Activated T-helper 1 cell treated with anti-CD3 and anti-CD28 coated beads, Interleukin-12 subunit alpha, Interleukin-12 subunit beta, Interleukin-2, Interleukin-4 antibody, amounts not matched to agents 30 ng/mL and 10 ng/mL and 1 ng/mL, durations not matched to agents 14 hours and 24 hours and 36 hours (primary cell): ENCODE measurements at places on chromosomes 7 and 10. TPM values are rescaled to one million over a fixed set of nuclear protein-coding genes. Genes with fewer than 3 reads are reported as not detected.

DNA sequence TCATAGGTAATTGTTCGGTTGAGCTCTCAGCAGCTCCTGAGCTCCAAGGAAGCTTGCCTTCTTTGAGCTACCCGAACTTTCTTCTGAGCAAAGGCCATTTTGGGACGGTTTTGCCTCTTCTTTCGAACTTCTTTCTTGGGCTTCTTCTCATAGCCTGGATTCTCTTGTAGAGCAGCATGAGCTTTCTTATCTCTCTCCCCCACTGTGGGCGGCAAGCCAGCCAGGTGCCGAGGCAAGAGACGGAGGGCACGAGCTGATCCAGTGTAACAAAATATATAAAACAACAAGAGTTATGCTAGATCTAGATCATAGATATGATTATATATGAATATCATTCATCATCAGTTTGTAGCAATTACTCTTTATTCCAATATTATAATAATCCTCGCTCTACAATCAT, 16.5 kb upstream of the KNDC1 start:
- peaks cover 12% of the 10 kb centered on the region for H3K27me3 ChIP-seq
- H3K4me1 ChIP-seq: peaks cover 8% of the 10 kb centered on the region
- no peak overlapping the region for H3K27ac ChIP-seq
- no peak overlapping the region for H3K4me3 ChIP-seq
- no peak for DNase-seq

Gene OPN4
- total RNA-seq: not detected in 2 replicates

DNA sequence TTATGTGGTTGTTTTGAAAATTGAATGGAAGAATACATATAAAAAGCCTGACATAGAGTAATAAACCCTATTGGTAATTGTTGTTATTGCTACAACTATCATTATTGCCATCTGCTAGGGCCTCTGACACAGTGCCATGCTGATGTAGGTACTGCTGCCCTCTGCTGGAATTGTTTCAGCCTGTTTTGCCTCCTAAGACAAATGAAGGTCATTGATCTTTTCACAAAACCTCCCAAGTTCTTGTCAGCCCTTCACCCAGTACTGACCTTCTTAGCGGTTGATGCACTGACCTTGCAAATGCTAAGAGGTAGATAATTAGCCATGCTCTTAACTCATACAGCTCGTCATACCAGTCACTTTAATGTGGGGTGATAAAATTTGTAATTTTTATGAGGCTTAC, 975.2 kb downstream of the SORCS1 start:
- no peak overlapping the region for H3K4me3 ChIP-seq
- H3K4me1 ChIP-seq: no peaks in the 10 kb centered on the region
- no peak overlapping the region for H3K27ac ChIP-seq
- no peaks in the 10 kb centered on the region for H3K36me3 ChIP-seq

DNA sequence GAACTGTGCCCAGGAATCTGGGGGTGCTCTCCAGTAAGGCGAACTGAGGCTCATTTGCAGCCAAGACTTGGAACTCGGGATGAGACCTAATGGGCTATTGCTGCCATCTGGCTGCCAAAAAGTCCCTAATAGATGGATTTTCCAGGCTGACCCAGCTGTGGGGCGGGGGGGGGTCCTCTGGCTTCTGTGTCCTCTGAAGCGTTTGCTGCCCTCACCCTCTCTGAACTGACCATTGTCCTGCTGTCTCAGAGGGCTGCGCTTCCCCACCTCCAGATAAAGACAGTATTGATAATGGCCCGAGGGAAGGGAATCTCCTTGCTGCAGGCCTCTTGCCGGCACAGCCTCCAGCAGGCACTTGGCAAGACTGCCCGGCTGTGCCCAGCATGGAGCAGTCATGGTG, 46.6 kb downstream of the CLEC2L start:
- no peaks in the 10 kb centered on the region for H3K27me3 ChIP-seq
- no peaks in the 10 kb centered on the region for H3K4me1 ChIP-seq
- no peak for DNase-seq
- no peak overlapping the region for H3K27ac ChIP-seq
- no peak overlapping the region for H3K4me3 ChIP-seq

Gene SPDYE5
- not detected in 2 replicates for total RNA-seq

Gene ITGA8
- total RNA-seq: not detected in 2 replicates

Gene ERVW-1
- not detected in 2 replicates for total RNA-seq

DNA sequence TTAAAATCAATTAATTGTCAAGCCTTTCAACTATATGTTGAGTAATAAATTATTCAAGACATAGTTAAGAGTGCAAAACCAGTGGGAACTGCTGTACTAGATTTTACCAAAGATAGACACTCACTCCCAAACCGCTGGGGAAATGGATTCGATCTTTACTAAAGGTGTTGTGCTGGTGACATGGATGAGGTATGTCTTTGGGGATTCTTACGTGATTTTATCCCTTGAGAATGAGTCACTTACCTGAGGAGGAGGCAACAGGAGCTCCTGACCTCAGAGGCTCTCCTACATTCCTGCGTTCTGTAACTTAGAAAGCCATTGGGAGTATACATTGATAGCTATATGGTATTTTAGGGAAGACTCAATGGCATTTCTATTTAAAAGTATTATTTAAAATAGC, 165.5 kb downstream of the PKD1L1 start:
- H3K4me3 ChIP-seq: no peak overlapping the region
- H3K27me3 ChIP-seq: no peaks in the 10 kb centered on the region
- no peaks in the 10 kb centered on the region for H3K4me1 ChIP-seq
- H3K36me3 ChIP-seq: no peaks in the 10 kb centered on the region

Gene RBM20
- total RNA-seq: not detected in 2 replicates

Gene SPOCK2
- total RNA-seq: 139 and 142 TPM in 2 replicates

GRCh38 chr10:103824281-103824680, 31.1 kb downstream of the SH3PXD2A start:
- no peaks in the 10 kb centered on the region for H3K36me3 ChIP-seq
- peaks cover 5% of the 10 kb centered on the region for H3K4me1 ChIP-seq
- no peak overlapping the region for H3K27ac ChIP-seq
- no peak for DNase-seq
- peaks cover 22% of the 10 kb centered on the region for H3K27me3 ChIP-seq

DNA sequence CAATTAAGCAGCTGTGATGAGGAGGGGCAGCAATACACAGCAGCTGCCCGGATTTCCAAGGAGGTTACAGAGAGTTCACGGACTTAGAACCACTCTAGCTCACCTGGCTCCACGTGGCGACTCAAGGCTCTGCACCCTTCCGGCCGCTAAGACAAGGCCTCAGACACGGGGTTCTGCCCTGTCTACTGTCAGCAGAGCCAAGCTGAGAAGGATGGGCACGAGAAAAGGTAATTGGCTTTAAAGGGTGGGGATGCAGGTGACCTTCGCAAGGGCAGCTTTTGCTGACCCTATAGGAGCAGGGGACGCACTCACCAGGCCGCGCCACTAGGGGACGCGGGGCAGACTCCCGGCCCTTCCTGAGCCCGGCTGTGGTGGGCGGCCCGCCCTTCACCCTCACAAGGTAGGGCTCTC, 152.4 kb downstream of the KIF20B start:
- DNase-seq: no peak
- no peak overlapping the region for H3K27ac ChIP-seq
- H3K27me3 ChIP-seq: no peaks in the 10 kb centered on the region
- no peaks in the 10 kb centered on the region for H3K4me1 ChIP-seq

DNA sequence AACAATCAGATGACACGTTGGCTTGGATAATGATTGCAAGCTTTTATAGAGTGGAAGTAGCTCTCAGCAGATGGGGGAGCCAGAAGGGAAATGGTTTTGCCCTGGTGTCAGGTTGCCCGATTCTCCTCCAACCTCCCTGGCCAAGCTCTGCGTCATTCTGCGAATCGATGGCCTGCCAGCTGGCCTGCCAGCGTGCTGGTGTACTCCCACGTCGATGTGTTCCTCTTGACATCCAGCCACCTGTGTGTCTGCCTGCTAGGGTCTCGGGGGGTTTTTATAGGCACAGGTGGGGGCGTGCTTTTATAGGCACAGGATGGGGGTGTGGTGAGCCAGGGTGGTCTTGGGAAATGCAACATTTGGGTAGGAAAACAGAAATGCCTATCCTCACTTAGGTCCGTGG, 4.6 kb downstream of the NET1 start:
- peaks cover 3% of the 10 kb centered on the region for H3K4me1 ChIP-seq
- no peaks in the 10 kb centered on the region for H3K27me3 ChIP-seq
- DNase-seq: no peak
- peaks cover 10% of the 10 kb centered on the region for H3K36me3 ChIP-seq

GRCh38 chr7:128885370-128886187, 22.9 kb downstream of the ATP6V1F start:
- H3K36me3 ChIP-seq: no peaks in the 10 kb centered on the region
- H3K27me3 ChIP-seq: peaks cover 8% of the 10 kb centered on the region
- no peak overlapping the region for H3K4me3 ChIP-seq
- no peaks in the 10 kb centered on the region for H3K4me1 ChIP-seq

Gene PMPCB
- 71.5 and 75.5 TPM in 2 replicates for total RNA-seq

Gene OR2A42
- not detected in 2 replicates for total RNA-seq

Gene SLC26A3
- not detected in 2 replicates for total RNA-seq

Gene CCL24
- not detected in 2 replicates for total RNA-seq

DNA sequence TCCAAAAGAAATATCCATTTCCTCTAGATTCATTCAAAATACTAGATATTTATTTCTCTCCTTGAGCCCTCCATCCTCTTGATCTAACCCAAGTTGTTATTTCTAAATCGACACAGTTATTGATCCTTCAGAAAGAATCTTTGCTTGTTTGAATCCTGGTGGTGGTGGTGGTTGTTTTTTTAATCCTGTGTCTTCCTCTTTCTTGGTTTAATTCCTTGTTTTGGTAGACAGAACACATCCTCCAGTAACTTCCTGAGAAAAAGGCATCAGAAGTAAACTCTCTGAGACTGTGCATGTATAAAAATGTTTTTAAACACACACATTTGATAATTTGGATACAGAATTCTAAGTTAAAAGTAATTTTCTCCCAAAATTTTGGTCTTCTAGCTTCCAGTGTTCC, 49.9 kb downstream of the SIRT1 start:
- no peak overlapping the region for H3K27ac ChIP-seq
- no peaks in the 10 kb centered on the region for H3K4me1 ChIP-seq
- DNase-seq: no peak
- H3K27me3 ChIP-seq: no peaks in the 10 kb centered on the region
- H3K4me3 ChIP-seq: no peak overlapping the region

DNA sequence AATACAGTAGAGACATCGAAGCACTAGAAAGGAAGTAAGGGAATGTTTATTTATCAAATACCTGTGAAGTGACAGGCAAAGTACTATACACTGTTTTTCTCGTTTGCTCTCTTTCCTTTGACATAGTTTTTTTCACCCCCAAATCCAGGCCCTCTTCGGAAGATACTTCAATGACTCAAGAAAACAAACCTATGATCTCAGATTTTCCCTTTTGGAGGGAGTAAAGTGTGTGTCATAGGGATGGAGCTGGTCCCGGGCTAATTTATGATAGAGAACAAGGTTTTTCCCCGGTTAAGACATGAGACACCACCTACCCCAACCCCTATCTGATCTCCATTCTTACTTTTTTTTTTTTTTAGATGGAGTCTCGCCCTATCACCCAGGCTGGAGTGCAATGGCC, 61.7 kb downstream of the MAP3K8 start:
- peaks cover 89% of the 10 kb centered on the region for H3K4me1 ChIP-seq
- H3K27me3 ChIP-seq: no peaks in the 10 kb centered on the region
- DNase-seq: no peak
- H3K4me3 ChIP-seq: no peak overlapping the region

- H3K27ac ChIP-seq: no peak overlapping the region
- no peak for DNase-seq
- no peak overlapping the region for H3K4me3 ChIP-seq
- H3K4me1 ChIP-seq: peaks cover 8% of the 10 kb centered on the region
- no peaks in the 10 kb centered on the region for H3K36me3 ChIP-seq
- H3K27me3 ChIP-seq: peaks cover 28% of the 10 kb centered on the region
Measured at GRCh38 chr7:45161842-45162241, 4.3 kb downstream of the RAMP3 start.

GRCh38 chr7:17771901-17772408, 168.3 kb downstream of the SNX13 start:
- no peak overlapping the region for H3K4me3 ChIP-seq
- no peak for DNase-seq
- H3K4me1 ChIP-seq: peaks cover 7% of the 10 kb centered on the region
- no peaks in the 10 kb centered on the region for H3K36me3 ChIP-seq
- H3K27ac ChIP-seq: no peak overlapping the region
- peaks cover 4% of the 10 kb centered on the region for H3K27me3 ChIP-seq

DNA sequence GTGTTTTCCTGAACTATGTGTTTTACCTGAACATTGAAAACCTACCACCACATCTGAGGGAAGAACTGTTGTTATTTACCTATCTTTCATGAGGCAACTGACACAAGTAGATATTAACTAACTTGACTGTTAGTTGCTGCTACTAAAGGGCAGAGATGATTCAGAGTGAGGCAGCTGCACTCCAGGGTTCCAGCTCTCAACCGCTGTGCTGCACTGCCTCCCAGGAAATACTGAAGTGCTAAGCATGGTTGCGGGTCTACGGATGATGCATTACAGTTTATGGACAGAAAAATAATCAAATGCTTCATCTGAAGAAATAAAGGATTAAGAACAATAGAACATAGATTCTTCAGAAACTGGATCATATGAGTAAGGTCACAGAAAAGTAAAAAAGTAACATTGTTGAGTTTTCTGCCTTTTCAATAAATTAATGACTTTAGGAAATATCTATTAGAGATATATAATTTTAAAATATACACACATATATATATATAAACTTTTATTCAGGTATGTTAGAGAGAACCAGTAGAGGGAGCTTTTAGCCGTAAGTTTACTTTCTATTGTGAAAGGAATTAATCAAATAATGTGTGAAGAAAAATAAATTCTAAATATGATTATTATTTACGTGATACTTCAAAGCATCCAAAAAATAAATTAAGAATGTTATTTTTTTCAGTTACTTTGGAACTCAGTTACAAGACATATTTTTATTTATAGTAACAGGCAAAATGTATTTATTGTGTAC, 620.0 kb downstream of the CNTNAP2 start:
- H3K36me3 ChIP-seq: no peaks in the 10 kb centered on the region
- H3K27me3 ChIP-seq: no peaks in the 10 kb centered on the region
- H3K27ac ChIP-seq: no peak overlapping the region
- no peaks in the 10 kb centered on the region for H3K4me1 ChIP-seq

- no peak overlapping the region for H3K27ac ChIP-seq
- no peaks in the 10 kb centered on the region for H3K4me1 ChIP-seq
- H3K27me3 ChIP-seq: peaks cover 6% of the 10 kb centered on the region
Measured at GRCh38 chr10:5198386-5198785, 1.7 kb downstream of the AKR1C4 start.

- no peaks in the 10 kb centered on the region for H3K27me3 ChIP-seq
- DNase-seq: no peak
- H3K4me3 ChIP-seq: no peak overlapping the region
- no peaks in the 10 kb centered on the region for H3K4me1 ChIP-seq
Measured at GRCh38 chr10:9274206-9274755, 1219.8 kb downstream of the GATA3 start.

- H3K4me3 ChIP-seq: no peak overlapping the region
- no peak overlapping the region for H3K27ac ChIP-seq
- H3K4me1 ChIP-seq: peaks cover 7% of the 10 kb centered on the region
- peaks cover 3% of the 10 kb centered on the region for H3K27me3 ChIP-seq
- DNase-seq: no peak
Measured at GRCh38 chr10:99393036-99393435, 37.4 kb downstream of the GOT1 start.

- H3K4me3 ChIP-seq: no peak overlapping the region
- DNase-seq: no peak
- no peak overlapping the region for H3K27ac ChIP-seq
- peaks cover 3% of the 10 kb centered on the region for H3K27me3 ChIP-seq
- H3K4me1 ChIP-seq: no peaks in the 10 kb centered on the region
- H3K36me3 ChIP-seq: no peaks in the 10 kb centered on the region
Measured at GRCh38 chr10:133162910-133163856, 3.2 kb downstream of the KNDC1 start.

Gene SFRP4
- total RNA-seq: not detected in 2 replicates

Gene ACTL6B
- not detected in 2 replicates for total RNA-seq

- H3K27ac ChIP-seq: no peak overlapping the region
- H3K36me3 ChIP-seq: no peaks in the 10 kb centered on the region
- DNase-seq: no peak
Measured at GRCh38 chr10:126569513-126570244, 100.8 kb downstream of the C10orf90 start.

Gene GSAP
- total RNA-seq: 1.3 and 1.6 TPM in 2 replicates

Gene GRM3
- not detected in 2 replicates for total RNA-seq
